ENCODE measurements at places on chromosomes 4 and X. TPM values are rescaled to one million over a fixed set of nuclear protein-coding genes. Genes with fewer than 3 reads are reported as not detected.

Gene PHOX2B
- 0.08 TPM for polyA plus RNA-seq

Gene VEGFC
- 18.9 TPM for polyA plus RNA-seq

Gene GATA1
- polyA plus RNA-seq = 0.74 TPM

Gene DUX4
- not detected for polyA plus RNA-seq

Gene KIAA1210
- 2.2 TPM for polyA plus RNA-seq

Gene MAGEA4
- polyA plus RNA-seq = not detected

Gene TMEM156
- 4.9 TPM for polyA plus RNA-seq

Gene CLDN22
- 1.0 TPM for polyA plus RNA-seq

Gene G6PD
- polyA plus RNA-seq = 39.4 TPM

Gene NHSL2
- 8.5 TPM for polyA plus RNA-seq

Gene CSAG2
- polyA plus RNA-seq = not detected

Gene RENBP
- 17.2 TPM for polyA plus RNA-seq

Gene FDCSP
- 0.76 TPM for polyA plus RNA-seq

Gene GPRASP1
- polyA plus RNA-seq = 11.9 TPM

Gene PKD2
- 77.0 TPM for polyA plus RNA-seq
